Natural killer cell treated with Interleukin-12 subunit alpha and Interleukin-12 subunit beta and Interleukin-15 and Interleukin-18, amount 100 ng/mL, for 72 hours (primary cell): ENCODE measurements at places on chromosomes 6 and 20.

- DNase-seq, result no peak
Measured at GRCh38 chr20:5267092-5267491, 49.7 kb downstream of the PROKR2 start.

DNA sequence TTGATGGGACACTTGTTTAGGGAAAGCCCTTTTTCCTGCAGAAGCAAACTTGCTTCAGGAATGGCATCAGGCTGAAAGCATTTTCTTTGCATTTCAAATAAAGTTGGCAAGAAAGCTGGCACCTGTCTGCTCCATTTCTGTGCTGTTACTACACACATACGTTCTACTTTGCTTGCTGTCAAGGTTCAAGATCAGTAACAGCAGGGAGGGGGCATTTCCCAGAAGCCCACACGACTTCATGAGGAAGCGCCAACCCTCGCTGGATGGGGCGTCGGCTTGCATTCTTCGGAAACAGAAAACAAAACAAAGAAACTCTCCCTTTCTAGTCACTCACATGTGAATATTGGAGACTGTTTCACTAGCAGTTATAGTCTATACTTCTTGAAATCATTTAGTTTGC, 46.4 kb downstream of the AKAP12 start:
- DNase-seq, result no peak

DNA sequence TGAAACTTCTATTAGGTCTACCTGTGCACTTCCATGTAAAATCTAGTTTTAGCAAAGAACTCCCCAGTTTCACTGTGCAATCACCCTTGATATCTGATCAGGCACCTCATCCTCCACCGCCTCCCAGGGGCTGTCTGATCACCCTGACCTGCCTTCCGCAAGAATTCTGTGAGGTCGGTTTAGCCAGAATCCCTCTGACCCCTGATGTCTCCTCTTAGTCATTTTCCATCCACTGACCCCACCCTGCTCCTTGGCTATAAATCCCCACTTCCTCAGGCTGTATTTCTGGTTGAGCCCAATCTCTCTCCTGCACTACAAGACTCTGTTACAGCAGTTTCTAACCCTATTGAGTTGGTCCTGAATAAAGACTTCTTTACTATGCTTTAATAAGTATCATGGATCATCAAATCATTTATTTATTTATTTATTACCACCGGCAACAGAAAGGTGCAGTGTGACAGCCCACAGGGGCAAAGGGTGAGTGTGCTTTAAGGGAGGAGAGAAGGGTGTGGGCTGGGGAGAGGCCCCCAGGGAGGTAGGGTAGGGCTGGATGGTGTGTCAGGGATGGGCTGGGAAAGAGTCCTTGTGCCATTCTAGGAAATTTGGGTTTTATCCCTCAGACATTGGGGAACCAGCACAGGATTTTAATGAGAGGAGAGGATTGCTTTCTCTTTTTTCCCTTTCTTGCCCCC, 11.2 kb upstream of the SERPINB6 start:
- DNase-seq, result no peak

- peak; percentile 41 for DNase-seq
Measured at GRCh38 chr6:166408936-166409755, 26.4 kb upstream of the MPC1 start.

DNA sequence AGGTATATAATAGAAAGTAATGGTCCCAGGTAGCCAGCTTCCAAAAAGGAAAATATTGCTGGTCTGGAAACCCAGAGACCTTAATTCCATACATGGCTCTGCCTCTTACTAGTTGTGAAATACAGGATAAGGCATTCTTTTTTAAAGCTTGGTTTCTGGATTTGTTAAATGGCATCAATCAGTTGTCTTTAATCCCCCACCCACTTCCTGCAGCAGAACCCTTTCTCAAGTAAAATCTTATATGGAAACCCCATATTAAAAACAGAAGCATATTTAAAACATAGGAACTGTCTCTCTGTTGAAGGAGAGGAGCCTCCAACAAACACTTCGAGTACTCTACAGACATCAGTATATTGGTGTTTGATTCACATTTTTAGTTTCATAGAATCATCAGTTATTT, 6.2 kb upstream of the LCA5 start:
- DNase-seq, result no peak

DNA sequence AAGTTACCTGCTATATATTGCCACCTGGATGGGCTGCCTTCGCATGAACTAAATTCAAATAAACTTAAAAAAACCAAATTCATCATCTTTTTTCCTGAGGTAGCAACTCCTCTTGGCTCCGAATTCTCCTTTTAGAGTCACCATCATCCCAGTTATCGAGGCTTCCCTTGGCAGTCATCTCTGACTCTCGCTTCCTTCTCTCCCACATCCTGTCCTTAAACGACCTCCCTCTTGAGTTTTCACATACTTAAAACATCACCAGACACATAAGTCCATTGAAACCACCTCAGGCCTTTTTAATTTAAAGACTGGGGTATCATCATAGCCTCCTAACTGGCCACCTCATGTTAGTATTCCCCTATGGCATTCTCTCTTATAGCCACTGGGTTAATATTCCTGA, 296.1 kb upstream of the FLRT3 start:
- DNase-seq, result no peak

DNA sequence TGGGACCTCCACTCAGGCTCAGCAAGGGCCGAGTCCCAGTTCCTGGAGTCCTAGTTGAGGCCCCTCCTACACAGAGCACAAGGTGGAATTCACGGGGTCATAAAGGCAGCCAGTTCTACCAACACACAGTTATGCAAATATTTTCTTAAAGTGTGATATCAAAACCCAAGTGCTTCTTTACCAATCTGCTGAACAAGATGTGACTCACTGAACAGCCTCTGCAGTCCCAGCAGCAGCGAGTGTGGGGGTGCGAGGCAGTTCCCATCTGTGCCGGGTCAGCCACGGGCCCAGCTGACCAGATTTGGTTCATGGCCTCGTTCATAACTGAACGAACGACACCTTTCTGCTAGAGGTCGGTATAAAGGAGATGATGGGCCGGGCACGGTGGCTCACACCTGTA, 4.5 kb upstream of the TCEA2 start:
- no peak for DNase-seq

DNA sequence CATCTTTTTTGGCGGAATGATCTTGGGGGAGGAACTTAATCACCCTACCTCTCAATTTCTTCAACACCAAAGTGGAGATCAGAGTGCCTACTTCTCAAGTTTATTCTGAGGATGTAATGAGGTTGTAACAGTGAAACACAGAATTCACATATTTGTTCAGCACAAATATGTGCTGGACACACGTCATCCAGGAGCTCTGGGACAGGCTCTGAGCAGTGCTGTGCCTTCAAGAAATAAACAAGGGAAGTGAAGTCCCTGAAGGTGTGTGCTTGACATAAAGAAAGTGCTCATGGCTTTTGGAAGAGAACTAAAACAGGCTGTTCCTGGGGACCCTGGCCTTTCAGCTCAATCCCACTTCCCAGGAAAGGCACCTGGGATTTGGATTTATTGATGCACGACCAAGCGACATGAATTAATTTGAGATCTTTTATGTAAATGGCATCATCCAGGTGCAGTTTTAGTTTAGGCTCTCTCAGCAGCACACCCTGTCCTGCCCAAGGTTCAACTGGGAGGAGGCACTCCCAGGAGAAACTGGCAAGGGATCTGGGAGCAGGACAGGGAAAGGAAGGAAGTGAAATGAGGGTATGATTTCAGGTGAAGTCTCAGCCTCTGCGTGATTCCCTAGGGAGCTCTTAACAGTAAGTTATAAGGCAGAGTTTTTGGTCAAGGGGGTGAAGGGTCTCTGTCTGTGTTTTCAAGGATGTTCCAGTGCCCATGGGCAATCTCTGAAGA, 211.0 kb downstream of the FOXA2 start:
- DNase-seq, result no peak

GRCh38 chr6:43412541-43412940, 14.8 kb upstream of the ABCC10 start:
- no peak for DNase-seq

- DNase-seq, result no peak
Measured at GRCh38 chr20:31966991-31967655, 828 bp upstream of the XKR7 start.

GRCh38 chr6:116175344-116175743, 49.4 kb upstream of the COL10A1 start:
- no peak for DNase-seq

DNA sequence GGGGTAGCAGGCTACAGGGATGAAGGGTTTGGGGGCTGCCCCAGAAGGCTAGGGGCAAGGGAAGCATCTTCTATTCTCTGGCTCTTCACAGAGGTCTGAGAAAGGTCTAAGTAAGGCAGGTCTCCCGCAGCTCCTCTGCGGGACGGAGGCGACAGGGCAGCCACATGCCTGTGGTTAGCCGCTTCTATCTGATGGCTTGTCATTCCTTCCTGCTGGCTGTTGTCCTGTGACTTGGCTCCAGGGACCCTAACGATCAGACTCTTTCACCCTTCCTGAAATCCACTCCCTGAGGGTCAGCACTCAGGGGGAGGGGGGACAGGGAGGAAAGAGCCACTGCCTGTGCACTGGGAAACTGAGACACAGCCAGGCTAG, 673 bp downstream of the CST7 start:
- peak; percentile 79 for DNase-seq

GRCh38 chr6:28953039-28953584, 29.3 kb upstream of the TRIM27 start:
- no peak for DNase-seq

- no peak for DNase-seq
Measured at GRCh38 chr6:167683028-167683862, 143.5 kb upstream of the AFDN start.

GRCh38 chr20:9460518-9460917, 53.9 kb upstream of the LAMP5 start:
- DNase-seq, result no peak

GRCh38 chr6:389622-390021, 1.9 kb upstream of the IRF4 start:
- DNase-seq, result no peak

- no peak for DNase-seq
Measured at GRCh38 chr6:130009146-130009545, 9.2 kb upstream of the L3MBTL3 start.

DNA sequence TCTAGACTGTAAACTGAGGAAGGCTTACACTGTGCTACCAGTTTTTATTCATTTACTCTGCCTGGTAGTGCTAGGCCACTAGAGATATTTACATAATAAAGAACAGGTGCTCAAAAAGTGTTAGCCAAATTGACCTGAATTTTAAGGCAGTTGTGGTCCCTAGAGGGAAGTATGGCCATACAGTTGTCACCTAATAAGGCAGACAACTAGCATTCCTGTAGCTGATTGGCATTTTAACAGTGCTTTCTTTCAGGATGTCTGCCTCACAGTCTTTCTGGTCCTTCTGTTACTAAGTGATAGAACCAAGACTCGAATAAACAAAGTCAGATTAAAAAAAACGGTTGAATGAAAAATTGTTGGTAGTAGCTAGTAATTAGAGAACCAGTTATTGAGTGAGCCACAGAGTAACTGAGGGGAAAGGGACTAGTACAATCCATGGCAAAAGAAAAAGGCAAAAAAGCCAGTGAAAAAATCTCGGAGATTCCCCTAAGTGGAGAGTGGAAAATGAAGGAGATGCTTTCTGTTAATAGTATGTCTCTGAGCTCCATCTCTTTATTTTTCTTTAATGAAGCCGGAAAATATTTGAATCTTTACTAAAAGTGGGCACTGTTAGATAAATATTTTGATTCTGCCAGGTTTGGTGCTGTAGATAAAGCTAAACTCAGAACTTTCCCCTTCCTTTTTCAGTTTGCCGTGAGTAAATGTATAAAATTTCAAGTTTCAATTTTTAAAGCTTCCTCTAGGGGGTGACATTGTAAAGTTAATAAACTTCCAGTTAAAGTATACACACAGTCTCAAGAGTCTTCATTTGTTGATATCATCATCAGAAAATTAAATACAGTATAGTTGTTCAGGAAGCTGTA, 9.1 kb downstream of the VTA1 start:
- no peak for DNase-seq

- DNase-seq, result peak; percentile 50
Measured at GRCh38 chr6:41332842-41333736, 2.3 kb upstream of the NCR2 start.

- DNase-seq, result no peak
Measured at GRCh38 chr20:57749131-57749690, 39.4 kb upstream of the PMEPA1 start.

GRCh38 chr6:3875486-3875885, 26.3 kb downstream of the FAM50B start:
- no peak for DNase-seq

GRCh38 chr20:10219452-10219791, 792 bp downstream of the SNAP25 start:
- DNase-seq, result peak; percentile 71

DNA sequence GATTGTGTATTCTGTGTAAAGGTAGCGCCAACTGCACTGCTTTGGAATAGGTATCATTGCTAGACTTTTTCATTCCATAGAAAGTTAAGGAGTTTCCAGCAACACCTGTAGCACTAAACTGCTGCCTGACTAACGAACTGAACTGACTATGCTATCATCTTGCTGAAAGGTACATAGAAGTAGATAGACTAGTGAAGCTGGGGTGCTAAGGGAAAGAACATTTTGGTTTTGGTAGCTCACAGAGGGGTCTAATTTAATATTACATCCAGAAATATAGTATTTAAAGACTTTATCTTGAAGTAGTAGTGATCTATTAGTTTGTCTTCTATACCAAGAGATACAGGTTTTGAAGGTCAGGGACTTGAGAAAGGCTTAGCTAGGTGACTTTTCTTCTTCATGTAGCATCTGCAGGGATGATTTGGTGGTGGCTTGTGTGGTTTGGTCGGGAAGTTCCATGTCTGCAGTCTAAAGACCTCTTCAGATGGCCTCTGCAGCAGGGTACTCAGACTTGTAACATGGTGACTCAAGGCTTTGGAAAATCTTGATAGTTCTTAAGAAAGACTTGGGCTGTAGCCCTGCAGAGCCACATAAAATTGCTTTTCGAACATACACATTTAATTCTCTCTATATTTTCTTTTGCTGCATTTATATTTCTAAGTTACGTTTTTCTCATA, 10.2 kb downstream of the SENP6 start:
- DNase-seq, result peak; percentile 72

DNA sequence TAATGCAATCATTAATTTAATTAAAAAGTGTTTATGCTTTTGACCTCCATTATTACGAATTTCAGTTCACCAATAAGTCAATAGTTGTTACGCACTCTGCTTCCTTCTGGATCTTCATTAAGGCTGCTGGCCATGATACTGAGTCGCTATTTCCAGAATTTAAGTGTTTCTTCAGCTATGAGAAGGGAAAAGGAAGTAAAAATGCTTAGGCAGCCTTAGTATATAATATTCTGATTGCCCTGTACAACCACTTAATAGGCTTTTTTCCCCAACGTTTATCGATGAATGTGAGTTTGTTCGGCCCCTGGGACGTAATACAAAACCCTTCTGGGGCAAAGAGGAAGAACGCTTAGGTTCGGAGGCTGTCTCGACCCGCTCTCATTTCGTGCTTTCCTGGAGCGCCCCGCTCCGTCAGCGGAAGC, 644 bp downstream of the OARD1 start:
- DNase-seq, result no peak

DNA sequence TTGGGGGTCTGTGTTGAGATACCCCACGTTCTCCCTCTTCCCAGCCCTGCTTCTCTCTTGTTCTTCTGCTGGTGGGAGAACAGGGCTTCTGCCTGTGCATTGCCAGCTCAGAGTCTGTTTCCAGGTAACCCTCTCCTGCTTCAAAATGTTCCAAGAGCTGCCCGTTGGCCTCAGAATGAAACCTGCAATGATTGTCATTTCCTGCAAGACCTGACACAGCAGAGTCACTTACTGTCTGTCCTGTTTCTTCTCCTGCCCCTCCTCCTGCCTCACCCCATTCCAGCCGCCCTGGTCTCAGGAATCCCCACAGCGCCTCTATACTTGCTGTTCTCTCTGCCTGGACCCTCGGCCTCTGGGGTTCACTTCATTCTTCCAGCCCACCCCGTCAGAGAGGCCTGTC, 81.4 kb upstream of the ARID1B start:
- no peak for DNase-seq

GRCh38 chr6:90216072-90216977, 80.3 kb downstream of the BACH2 start:
- no peak for DNase-seq
